ENCODE measurements at places on chromosomes 2 and 18. TPM values are rescaled to one million over a fixed set of nuclear protein-coding genes. Genes with fewer than 3 reads are reported as not detected.

DNA sequence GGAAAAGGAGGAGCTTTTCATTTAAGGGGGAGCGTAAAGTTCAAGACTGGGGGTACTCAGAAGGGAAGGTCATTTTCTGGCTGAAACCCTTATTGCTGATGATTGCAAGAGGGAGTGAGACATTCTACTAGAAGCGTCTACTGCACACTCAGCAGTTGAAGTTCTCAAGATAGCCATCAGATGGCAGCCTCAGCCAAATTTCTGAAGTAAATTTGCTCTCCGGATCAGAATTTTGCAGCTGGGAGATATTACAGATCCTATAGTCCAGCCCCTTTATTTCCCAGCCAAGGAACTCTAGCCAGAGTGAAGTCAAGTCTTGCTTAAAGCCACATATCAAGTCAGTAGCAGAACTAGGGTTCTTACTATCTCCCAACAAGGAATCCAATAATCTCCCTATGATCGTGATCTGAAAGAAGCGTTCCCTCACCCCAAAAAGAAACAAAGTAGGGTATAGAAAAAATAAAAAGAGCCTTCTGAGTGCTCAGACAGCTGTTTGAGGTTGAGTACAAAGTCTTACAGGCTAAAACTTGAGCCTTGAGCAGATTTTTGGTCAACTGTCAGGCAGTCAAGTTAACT, 24.0 kb downstream of the RAX start:
- no peak for ATAC-seq

DNA sequence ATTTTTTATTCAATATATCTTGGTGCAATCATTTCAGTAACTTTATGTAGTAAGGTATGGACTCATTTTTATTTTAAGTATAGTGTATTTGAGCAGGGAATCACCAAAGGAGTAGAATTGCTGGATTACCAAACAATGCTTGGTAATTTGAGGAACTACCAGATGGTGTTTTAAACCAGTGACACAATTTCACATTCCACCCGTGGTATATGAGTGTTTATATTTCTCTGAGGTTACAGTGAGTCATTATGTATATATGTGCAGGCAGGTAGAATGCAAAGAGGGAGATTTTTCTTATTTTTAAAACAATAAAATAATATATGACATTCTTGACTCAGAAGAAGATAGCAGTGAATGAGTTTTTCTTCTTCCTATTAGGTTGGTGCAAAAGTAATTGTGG, 596.9 kb downstream of the DCC start:
- ATAC-seq = no peak

- ATAC-seq = no peak
Observed at GRCh38 chr2:105783972-105784371, 39.3 kb downstream of the NCK2 start.

DNA sequence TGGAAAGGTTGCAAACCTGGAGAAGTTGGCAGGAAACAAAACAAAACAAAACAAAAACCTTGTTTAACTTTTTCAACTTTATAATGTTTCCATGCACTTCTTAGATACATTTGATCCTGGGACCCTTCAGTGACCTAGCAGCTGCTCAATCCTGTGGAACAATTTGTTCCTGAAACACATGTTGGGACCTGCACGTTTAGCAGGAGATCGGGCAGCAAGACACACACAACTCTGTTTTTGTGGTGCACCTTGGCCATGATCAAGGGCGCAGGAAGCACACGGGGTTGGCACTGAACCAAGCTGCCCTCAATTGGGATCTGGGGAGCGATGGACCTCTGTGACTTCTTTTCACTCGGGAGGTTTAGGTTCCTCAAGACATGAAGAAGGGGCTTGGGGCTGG, 268.7 kb downstream of the LOXHD1 start:
- ATAC-seq = no peak

The KLHL41 gene
- total RNA-seq = not detected

DNA sequence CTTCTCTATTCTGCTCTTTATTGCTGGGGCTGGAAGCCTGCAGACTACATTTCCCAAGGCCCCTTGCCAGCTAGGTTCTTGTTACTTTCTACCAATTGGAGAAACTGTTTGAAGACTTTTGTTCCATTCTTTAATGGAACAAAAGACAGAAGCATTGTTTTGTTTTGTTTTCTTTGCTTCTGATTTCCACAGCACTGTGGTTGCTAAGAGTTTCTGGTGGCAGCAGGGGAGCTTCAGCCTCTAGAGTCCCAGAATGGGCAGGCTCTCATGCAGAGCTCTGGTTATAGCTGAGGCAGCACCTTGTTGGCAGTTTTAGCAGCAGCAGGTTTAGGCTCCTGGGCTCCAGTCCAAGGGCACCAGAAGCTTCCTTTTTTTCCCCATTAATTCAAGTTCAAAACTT, 234.3 kb downstream of the ETAA1 start:
- no peak for ATAC-seq

- no peak for ATAC-seq
Observed at GRCh38 chr18:23122334-23123229, 12.7 kb upstream of the CABLES1 start.

- ATAC-seq = no peak
Observed at GRCh38 chr2:236824836-236825235, 255.2 kb downstream of the ACKR3 start.

GRCh38 chr2:32611366-32611765, 16.5 kb upstream of the TTC27 start:
- ATAC-seq = no peak
